ENCODE measurements at places on chromosomes 1 and 21.

DNA sequence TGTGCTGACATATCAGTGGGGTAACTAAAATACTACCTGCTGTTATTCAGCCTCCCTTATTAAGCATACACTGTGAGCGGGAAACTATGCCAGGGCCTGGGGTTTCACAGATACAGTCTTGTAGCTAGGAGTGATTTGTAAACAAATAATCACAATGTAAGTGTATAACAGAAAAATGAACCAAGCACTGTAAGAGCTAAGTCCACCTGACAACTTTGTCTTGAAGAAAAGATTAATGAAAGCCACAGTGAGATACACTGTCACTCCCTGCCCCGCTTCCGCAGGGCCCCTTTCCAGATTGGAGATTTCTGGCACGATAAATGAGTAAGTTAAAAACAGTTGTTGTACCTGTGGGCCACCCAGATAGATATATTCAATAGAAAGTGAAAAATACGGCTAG lies 4.8 kb downstream of the RCAN3 start:
- DNase-seq: no peak

GRCh38 chr1:165886983-165887382 lies 59.6 kb downstream of the UCK2 start:
- no peak for DNase-seq

DNA sequence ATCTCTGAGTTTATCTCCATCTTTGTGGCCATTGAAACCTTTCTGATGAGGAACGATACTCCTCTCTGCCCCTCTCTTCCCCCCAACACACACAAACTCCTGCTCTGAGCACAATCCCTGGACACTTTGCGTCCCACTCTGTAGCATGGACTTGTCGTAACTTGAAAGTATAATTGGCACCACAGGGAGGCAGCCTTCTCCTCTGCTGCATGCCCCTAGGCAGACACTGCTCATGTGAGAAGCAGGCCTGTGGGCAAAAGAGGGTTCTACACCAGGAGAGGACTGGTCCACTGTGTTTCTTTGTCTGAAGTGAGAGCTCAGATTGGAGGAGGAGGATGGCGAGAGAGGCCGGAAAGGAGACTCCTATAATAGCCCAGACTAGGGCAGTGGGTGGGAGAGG lies 3.8 kb upstream of the PARS2 start:
- no peak for DNase-seq

DNA sequence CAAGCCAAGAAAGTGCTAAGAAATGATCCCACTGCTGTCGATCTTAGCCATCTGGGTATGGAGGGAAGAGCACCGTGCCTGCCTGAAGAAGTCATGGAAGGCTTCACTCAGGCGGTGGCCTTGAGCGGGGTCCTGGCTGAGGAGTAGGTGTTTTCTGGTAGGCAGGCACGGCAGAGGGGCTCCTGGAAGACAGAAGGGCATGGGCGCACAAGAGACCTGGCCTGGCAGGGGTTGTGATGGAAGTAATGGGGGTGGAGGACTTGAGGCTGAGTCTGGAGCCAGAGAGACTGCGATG lies 185.1 kb downstream of the KAZN start:
- no peak for DNase-seq

DNA sequence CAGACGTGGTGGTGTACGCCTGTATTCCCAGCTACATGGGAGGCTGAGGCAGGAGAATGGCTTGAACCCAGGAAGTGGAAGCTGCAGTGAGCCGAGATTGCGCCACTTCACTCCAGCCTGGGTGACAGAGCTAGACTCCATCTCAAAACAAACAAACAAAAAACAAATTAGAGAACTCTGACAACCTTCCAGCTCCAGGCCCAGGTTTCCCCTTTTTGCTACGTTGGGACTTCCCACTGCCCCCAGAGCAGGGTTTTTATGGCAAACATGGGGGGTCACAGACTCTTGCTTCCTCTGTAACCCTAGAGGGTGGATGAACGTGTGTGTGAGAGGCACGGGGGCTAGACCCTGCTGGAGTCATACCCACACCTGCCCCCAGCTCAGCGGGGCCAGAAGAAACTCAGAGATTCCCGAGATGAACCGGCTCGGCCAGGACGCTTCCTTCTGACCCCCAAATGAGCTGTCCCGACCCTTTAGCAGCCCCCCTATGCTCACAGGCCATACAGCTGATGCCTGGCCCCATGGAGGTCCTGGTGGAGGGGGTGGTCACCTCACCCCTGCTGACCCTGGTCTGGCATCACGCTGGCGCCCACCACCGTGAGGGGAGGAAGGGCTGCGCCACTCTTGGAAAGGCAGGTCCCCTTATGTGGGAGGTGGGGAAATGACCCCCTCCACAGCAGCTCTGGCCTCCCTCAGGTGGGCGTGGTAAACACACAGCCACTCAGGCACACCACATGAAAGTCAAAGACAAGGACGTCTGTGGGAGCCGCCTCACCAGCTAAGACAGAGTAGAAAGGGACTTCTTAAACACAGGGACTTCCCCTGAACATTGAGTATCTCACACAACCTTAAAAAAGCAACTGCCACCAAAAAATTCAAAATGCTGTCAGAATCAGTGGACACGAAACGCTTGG lies 7.1 kb downstream of the GPR157 start:
- DNase-seq: no peak

- DNase-seq: no peak
These were observed 420.9 kb upstream of the CAMK1G start for GRCh38 chr1:209162651-209163050.

DNA sequence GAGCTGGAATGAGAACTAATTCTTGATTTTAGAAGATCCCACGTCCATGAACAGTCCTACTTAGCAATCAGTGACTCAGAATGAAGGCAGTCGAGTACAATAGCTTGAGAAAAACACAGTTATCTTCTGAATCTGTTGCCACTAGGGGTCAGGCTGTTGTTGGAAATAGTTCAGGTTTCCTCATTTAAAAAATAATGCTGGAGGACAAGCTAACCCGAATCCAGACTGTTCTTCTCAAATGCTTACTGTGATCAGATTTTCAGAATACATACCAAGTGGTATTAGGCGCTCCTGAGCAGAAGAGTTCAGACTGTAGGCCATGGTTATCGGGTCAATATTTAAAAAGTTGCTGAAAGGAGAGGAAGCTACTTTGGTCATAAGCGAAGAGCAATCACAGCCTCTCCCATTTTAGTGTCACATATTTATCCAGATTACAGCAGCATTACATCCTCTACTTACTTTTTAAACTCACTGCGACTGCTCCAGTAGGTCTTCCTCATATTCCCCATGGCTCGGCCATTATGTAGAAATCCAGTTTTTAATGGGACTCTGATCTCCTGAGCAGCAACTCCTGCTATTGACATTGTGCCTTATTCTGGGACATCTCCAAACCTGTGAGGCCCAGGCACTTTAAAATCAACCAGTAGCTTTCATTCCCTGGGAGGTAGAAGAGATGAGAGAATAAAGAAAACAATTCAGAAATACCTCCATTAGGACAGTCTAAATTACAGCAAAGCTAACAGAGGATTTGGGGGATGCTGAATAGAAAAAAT lies 10.9 kb downstream of the ERRFI1 start:
- DNase-seq: no peak

- no peak for DNase-seq
These were observed 118.4 kb downstream of the HIVEP3 start for GRCh38 chr1:41800311-41800829.

- DNase-seq: no peak
These were observed 17.4 kb downstream of the HYI start for GRCh38 chr1:43436371-43436770.

GRCh38 chr1:179001451-179001850 lies 24.2 kb upstream of the FAM20B start:
- DNase-seq: no peak

DNA sequence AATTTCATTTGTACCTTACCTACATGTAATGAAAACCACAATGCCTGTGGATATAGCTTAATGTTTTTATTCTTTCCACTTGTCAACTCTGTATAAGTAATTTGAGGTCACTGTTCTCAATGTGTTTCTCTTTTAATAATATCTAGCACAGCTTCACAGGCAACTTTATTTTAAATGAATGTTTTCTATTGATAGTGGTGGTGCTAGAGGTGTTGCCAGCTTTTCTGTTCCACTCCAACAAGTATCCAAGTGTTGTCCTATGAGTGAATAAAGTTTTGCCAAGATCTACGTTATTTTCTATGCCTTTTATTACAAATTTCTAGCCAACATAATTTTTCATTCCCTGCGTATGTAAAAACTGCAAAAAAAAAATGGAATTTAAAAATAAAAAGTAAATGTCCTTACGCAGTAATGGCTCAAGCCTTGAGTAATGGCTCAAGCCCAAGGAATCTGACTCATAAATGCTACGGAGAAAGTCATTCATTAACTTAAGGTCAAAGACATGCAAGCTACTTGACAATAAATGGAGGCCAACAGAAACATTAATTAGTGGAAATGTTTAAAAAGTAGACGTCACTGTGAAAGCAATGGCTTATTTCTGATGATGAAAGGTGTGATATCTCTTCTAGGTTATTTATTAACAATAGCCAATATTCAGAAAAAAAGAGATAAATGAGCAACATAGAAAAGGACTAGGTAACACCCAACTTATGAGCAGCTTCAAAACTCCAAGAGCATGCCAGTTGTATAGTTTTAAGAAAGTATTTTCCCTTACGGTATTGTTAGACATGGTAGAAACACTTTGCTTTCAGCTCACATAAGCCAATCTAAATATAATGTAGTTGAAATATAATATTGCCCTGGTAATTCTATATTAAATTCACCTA lies 71.4 kb downstream of the SLC44A5 start:
- no peak for DNase-seq

- no peak for DNase-seq
These were observed 143.6 kb downstream of the TOMM20 start for GRCh38 chr1:234985007-234985370.

DNA sequence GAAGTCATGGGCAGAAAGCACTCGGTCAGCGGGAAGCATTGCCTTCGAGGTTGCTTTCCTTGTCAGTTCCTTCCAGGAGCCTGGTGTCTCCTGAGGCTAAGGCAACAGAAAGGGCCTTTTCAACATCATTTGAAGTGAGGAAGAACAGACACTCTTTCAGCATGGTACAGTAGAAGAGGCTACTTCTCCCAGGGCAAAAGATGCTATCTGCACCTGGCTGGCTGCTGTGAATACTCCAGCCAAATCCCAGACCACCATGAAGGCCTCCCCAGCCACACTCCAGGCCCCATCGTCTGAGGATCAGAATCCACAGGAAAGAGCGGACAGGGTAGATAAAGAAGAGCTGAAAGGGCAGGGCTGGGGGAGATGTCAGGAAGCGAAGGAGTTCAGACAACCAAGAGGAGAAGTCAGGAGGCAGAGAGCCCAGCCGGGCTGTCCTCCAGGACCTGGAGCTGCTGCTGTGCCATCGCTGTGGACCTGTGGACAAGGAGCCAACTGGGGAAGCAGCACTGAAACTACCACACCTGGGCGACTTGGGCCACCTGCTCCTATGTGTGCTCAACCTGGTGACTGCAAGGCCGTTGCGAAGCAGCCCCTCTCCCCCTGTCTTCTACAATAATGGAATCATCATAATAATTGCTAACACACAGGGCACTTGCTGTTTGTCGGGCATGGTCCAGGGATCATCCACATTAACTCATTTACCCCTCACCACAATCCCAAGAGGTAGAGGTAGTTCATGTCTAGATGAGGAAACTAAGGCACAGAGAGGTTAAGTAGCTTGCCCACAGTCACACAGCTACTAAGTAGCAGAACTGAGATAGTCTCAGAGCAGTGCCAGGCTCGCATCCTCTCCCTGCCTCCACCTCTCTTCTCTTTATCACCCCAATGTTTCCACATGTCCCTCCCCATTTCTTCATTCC lies 88.0 kb upstream of the ZBTB40 start:
- no peak for DNase-seq

DNA sequence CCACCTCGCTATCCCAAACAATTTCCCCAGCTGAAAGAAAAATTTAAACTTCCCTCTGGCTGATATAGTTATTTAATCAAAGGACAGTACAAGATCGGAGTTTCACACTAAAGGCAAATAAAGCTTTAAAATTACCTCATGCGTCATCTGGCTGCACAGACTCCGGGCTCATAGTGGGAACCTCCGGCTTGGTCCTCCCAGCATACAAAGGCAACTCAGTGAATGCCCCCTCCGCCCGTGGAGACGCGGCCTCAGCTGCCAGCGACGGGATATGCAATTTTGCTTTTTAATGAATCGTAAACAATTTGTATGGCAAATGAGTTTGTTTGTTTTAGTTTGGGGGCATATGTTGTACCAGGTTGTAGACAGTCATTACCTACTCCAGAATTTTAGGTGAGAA lies 214.6 kb upstream of the NFIA start:
- DNase-seq: no peak

Data from stimulated activated CD4-positive, alpha-beta T cell treated with anti-CD3 and anti-CD28 coated beads, Interleukin-1b, Interleukin-23, amount 100 ng/mL, for 24 hours (primary cell).